ENCODE measurements at places on chromosomes 11 and 22.

- DNase-seq: no peak
Measured at GRCh38 chr11:119704849-119705248, 24.2 kb downstream of the NECTIN1 start.

GRCh38 chr11:4095509-4096230 lies 1.1 kb downstream of the RRM1 start:
- DNase-seq: no peak

- no peak for DNase-seq
Measured at GRCh38 chr11:47348859-47349258, 3.6 kb downstream of the MYBPC3 start.

- no peak for DNase-seq
Measured at GRCh38 chr11:122089111-122089510, 26.9 kb downstream of the BLID start.

- DNase-seq: no peak
Measured at GRCh38 chr22:45317551-45318167, 7.9 kb downstream of the FAM118A start.

- no peak for DNase-seq
Measured at GRCh38 chr11:117842131-117842941, 17.8 kb upstream of the FXYD2 start.

DNA sequence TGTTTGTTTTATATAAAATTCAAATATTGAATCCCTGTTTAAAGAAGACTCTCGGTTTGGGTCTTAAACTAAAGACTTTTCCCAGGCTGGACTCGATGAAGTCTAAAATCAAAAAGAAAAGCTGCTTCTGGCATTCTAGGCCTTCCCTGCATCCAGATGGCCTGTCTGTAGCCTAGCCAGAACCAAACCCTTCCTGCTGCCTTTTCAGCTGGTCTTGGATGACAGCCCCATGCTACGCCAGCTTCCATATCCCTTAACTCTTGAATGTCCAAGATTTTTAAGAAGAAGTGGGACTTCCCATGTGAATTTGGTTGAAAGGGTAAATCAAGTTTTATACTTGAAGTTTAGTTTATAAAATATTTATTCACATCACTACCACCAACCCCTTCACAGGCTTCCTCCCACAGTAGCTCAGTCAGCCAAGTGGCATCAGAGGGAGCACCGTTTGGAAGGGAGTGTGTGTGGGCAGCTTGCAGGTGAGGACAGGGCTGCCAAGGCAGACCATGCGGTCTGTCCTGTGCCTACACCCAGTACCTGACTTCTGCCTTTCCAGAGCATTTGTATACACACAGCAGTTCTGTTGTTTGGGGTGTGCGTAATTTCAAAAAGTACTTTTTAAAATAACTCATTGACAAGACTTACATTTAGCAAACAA lies 18.2 kb upstream of the PSMA1 start:
- no peak for DNase-seq

- no peak for DNase-seq
Measured at GRCh38 chr11:79592824-79593223, 152.0 kb upstream of the TENM4 start.

DNA sequence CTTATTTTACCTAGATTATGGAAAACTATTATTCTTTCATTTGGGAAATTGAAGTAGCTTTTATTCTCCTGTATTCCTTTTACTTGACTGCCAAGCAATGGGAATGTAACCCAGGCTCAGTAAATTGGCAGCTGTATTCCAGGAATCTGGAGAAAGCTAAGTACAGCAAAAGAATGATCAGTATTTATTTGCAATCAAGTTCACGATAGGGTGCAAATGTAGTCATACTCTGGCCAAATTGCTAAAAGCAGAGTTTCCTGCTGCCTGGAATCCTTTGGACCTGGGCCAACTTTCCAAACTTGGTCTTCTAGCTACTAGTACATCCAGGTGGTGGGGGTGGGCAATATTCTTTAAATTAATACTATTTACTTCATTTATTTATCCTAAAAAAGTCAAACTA lies 286.0 kb upstream of the CTSC start:
- DNase-seq: no peak

DNA sequence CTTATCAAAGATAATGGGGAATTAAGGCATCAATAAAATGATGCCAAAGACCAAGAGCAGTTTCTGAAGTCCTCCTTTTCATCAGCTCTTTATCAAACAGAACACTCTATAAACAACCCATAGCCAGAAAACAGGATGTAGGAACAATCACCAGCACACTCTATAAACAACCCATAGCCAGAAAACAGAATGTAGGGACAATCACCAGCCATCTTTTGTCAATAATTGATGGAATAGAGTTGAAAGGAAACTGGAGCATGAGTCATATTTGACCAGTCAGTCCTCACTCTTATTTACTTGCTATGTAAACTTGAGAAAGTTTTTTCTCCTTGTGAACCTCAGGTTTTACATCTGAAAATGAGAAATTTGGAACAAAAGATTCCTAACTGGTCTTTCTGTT lies 10.0 kb downstream of the MS4A2 start:
- DNase-seq: no peak

DNA sequence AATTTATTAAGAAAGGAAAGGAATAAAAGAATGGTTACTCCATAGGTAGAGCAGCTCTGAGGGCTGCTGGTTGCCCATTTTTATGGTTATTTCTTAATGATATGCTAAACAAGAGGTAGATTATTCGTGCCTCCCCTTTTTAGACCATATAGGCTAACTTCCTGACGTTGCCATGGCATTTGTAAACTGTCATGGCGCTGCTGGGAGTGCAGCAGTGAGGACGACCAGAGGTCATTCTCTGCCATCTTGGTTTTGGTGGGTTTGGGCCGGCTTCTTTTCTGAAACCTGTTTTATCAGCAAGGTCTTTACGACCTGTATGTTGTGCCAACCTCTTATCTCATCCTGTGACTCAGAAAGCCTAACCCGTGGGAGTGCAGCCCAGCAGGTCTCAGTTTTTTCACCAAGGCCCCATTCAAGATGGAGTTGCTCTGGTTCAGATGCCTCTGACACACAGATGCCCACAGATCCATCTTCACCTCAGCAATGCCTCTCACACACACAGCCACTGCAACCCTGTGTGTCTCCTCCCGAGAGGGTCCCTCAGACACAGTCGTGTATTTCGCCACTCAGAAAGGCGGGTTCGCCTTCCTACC lies 16.4 kb upstream of the JAM3 start:
- DNase-seq: no peak

DNA sequence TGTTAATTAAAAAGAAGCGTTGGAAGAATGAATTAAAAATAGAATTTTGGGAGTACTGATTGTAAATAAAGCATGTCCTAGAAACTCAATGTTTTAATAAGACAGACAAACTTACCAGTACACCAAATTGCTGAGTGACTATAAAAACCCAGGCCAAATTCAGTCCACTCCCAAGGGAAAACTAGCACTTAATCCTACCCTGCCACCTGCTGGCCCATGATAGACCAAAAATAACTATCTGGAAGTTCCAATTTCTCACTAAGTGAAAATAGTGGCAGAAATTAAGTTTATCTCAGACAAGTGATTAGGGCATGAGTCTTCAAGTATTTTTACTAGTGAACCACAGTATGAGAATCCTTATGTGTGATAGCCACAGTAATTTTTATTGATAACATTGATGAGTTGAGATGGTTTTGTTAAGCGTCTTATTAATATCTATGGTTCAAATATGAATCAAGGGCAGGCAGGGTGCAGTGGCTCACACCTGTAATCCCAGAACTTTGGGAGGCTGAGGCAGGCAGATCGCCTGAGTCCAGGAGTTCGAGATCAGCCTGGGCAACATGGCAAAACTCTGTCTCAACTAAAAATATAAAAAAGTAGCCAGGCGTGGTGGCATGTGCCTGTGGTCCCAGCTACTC lies 9.8 kb upstream of the DDX10 start:
- DNase-seq: no peak

DNA sequence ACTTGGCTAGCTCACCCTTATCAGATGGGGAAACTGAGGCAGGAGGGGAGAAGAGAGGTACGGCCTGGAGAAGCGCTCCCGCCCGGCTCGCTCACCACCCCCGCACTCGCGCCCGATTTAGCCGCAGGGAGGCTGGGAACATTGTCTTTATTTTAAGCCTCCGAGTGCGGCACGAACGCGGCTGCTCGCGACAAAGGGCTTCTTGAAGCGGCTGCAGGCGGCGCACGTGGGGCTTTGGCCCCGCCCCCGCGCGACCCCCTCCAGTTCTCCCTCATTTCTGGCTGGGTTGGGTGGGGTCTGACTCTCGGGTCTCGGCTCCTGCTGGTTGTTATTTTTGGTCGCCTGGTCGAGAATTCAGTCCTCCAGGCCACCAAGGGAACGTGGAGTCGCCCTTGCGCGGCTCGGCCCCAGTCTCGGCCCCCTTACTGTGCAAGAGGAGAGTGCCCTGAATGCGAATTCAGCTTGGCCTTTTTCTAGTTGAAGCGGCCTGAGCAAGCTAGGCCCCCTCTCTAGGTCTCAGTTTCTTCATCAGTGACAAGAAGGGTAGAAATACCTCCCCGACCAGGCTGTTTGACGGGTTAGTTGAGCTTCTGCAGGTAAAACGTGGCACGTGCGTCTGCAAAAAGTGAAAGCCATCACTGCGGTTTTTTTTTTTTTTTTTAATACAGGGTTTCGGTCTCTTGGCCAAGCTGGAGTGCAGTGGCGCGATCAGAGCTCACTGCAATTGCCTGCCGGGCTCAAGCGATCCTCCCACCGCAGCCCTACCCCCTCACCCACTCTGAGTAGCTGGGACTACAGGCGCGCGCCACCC lies 2.6 kb upstream of the CHRM1 start:
- DNase-seq: peak; percentile 40

- no peak for DNase-seq
Measured at GRCh38 chr11:44622721-44623258, 57.3 kb downstream of the CD82 start.

DNA sequence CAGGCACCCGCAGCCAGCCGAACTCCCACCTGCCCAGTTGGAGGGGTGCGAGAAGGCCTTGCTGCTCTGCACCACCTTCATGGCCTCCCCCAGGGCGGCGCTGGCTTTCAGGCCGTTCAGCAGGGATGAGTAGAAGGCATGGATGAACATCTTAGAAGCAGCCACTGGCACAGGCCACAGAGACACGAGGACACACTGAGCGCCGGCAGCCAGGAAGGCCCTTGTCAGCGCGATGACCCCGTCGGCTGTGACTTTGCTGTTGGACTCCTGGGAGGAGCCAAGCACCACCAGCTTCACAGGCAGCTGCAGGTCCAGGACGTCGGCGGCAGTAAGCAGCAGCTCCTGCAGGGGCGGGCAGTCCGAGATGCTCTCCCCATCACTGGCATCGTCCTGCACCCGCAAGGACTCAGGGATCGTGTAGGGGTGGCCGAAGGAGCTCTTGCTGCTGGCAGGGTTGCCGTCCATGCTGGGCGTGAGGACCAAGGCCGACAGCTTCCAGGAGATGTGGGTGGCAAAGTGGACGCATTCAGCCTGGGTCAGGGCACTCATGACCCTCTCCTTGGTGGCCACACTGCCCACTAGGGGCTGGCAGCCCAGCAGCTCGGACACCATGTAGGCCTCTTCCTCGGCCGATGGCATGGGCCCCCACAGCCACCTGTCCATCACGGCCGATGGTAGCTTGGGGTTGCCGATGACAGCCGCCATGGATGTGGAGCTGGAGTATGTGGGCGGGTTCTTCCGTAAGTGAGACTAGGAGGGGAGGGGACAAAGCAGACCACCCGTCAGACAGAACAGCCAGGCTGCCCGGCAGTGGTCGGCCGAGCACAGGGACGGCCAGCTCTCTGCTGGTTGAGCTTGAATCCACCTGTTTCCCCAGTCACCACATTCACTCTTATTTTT lies 79.7 kb upstream of the PITPNB start:
- no peak for DNase-seq

DNA sequence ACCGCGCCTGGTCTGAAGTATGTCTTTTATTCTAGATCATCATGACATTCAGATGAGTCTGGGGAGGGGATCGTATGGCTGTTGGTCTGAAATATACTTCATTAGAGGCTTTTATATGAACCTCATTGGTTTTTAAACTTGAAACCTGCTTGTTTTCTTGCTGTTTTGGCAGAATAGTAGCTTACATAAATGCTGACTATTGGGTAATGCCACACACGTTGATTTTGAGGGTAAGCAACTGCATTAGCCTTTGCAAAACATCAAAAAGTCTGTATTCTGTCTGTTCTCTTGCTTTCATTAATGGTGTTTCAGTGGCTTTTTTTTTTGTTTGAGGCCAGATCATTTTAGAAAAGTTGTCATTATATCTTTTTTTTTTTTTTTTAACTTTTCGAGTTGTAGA lies 14.2 kb downstream of the PPME1 start:
- no peak for DNase-seq

DNA sequence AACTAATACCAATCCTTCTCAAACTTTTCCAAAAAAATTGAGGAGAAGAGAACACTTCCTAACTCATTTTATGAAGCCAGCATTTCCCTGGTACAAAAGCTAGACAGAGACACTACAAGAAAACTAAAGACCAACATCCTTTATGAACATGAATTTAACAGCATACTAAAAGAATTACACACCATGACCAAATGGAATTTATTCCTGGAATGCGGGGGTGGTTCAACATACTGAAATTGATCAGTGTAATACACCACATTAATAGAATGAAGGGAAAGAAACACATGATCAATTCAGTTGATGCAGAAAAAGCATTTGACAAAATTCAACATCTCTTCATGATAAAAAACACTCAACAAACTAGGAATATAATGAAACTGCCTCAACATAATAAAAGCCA lies 148.1 kb downstream of the WNT7B start:
- DNase-seq: no peak

DNA sequence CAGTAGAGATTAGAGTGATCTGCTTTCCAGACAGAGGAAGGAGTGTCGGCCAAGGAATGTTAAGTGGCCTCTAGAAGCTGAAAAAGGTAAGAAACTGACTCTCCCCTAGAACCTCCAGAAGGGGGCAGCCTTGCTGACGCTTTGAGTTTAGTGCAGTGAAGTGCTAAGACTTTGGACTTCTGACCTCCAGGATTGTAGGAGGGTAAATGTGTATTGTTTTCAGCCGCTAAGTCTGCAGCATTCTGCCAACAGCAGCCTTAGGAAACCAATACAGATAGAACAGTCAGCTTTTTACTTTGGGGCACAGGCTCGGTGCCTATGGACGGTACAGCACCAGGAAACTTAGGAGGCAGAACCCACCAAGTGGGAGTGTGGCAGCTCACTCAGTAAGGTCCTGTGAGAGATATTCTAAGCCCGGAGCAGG lies 3.6 kb upstream of the TBC1D22A start:
- no peak for DNase-seq

DNA sequence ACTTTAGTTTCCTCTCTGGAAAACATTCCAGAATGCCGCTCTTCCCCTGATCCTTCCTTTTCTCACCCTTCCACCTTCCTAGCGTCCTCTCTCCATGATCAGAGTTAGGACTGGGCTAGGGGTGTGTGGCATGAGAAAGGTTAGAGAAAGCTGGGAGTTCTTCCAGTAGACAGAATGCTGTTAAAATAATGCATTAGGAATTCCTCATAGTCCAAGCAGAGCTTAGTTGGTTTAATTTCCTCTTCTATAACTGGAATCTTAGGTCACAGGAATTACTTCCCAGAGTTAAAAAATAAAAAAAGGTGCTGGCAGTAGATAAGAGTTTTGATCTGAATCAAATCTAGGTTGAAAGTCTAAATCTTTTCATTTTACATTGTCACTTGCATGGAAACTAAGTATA lies 37.2 kb upstream of the ADORA2A start:
- DNase-seq: no peak
